ENCODE measurements at places on chromosomes 1 and 21.

- no peak for ATAC-seq
These were observed at the start of gene LAMB3 for GRCh38 chr1:209652121-209652735. Gene LAMB3, minus strand, starts transcription at chr1:209652425. Its CDS starts 1,481 bp downstream, at chr1:209650944.

DNA sequence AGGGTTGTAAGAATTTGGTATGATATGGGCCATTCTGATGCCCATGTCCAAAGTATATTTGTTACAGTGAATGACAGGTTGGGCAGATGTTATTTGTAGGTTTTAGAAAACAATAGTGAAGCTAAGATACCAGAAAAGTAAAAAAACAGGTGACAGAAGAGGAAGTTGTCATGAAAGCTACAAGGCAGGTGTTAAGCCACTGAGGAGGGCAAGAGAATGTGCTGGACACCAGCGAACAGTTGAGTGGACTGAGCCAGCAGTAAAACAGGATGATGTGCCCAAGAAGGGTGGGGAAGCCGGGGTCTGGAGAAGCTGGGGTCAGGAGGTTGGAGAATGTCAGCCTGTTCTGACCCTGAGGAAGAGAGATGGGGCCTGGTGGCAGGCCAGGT lies 83.3 kb downstream of the DTL start:
- ATAC-seq, result no peak

- ATAC-seq, result no peak
These were observed 98.5 kb downstream of the LMX1A start for GRCh38 chr1:165257969-165258459.

DNA sequence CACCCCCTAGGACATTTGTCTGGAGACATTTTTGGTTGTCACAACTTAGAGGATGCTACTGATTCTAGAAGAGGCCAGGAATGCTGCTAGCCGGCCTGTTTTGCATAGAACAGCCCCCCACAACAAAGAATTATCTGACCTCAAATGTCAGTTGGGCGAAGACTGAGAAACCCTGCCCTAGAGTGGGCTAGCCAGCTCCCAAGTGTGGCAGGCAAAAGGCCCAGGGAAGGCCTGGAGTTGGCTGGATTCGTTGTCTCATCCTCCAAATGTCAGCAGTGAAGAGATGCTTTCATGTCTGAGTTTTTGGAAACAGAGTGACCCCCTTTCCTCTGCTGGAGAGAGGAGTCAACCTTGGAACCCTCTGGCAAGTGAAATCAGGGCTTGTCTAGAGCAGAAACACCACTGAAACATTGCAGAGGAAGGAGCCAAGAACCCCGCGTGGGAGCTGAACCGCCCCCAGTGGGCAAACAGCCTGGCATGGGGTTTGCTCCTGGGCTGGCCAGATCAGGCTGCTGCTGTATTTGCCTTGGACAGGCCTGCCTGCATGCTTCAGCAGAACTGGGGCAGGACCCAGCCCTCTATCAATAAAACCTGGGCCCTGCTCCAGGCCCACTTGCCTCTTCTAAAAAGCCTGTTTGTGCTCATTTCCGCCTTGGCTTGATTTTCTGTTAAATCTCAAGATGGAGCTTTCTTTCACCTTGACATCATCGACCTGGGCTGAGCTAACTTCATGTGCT lies 32.9 kb downstream of the RASSF5 start:
- ATAC-seq, result no peak

- no peak for ATAC-seq
These were observed 64.1 kb downstream of the PLEKHA6 start for GRCh38 chr1:204295671-204296070.

DNA sequence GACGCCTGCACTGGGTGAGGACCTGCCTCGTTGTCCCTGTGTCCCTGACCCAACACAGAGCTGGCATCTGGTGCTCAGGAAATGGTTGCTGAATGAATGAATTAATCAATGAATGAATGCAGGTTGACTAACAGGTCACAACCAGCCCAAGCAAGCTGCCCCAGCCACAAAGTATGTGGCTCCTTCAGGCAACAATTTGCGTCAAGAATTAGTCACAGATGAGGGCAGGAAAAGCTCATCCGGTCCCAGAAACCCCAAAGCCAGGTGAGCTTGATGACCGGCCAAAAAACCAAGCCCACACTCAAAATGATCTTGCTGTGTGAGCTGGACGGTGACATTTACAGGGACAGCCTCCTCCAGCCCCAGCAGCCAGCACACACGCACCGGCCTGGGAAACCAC lies 40.6 kb upstream of the GPR153 start:
- no peak for ATAC-seq

DNA sequence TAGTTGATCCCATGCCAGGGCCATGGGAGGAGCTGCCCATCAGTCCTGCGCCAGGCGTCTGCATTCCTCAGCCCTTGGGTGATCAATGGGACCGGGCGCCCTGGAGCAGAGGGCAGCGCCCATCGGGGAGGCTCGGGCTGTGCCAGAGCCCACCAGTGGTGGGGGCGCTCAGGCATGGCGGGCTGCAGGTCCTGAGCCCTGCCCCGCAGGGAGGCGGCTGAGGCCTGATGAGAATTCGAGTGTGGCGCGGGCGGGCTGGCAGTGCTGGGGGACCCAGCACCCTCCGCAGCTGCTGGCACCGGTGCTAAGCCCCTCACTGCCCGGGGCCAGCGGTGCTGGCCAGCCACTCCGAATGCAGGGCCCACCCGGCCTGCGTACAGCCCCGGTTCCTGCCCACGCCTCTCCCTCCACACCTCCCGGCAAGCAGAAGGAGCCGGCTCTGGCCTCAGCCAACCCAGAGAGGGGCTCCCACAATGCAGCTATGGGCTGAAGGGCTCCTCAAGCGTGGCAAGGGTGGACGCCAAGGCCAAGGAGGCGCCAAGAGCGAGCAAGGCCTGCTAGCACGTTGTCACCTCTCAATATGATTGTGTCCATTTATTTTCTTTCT lies 238.1 kb upstream of the OLFM3 start:
- no peak for ATAC-seq

DNA sequence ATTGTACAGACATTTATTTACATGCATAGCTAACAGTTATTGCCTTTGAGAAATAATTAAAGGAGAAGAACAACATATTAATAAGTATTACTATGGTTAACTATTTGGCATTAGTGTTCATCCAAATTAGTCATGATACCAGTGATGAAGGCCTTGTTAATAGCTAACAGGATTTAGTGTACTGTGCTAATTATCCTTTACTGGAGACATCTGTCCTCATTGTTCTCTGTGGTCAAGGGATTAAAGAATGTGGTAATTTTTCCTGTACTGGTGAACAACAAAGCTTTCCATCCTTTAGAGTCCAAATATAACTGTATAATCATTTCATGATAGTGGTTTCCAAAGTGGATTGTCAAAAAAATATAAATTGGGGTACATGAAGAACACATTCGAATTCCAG lies 103.9 kb downstream of the ADGRL4 start:
- ATAC-seq, result no peak

- peak; percentile 78 for ATAC-seq
These were observed 225.8 kb upstream of the PROX1 start for GRCh38 chr1:213761845-213762407.

GRCh38 chr21:23612210-23612609 lies 1995.1 kb downstream of the MRPL39 start:
- no peak for ATAC-seq

Measured in motor neuron (in vitro differentiated cells).